ENCODE measurements at places on chromosomes 5 and 9.

GRCh38 chr5:89444088-89444487 lies 561.1 kb upstream of the MEF2C start:
- no peak for DNase-seq

DNA sequence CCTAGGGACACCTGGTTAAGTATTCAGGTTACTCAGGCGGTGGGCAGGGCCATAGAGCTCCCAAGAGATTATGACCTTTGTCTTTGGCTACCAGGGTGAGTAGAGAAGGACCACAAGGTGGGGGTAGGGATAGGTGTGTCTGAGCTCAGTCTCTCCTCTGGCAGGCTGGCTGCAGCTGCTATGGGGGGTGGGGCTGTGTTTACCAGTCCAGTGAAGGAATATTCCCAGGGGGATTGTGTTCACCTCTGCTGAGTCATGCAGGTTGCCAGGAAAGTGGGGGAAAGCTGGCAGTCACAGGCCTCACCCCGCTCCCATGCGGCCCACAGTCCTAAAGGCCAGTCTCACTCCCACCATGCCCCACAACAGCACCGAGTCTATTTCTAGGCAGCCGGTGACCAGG lies 53.6 kb upstream of the POU5F2 start:
- no peak for DNase-seq

DNA sequence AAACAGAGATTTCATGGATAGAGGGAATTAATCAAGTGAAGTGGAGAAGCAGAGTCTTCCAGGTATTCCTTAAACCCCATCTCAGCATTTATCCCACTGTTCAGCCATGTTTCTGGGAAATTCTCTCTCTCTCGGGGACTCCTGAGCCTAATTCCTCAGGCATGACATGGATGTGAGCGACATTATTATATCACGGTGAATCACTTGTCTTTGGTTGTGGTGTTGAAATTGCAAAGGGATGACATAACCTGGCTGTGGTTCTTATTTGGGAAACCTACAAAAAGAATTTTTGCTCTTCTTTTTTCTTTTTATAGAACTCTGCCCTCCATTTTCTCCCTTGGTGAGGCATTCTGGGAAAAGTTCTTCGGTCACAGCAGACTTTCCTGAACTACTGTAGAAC lies 457.9 kb upstream of the PTGER4 start:
- no peak for DNase-seq

GRCh38 chr5:6261256-6261655 lies 117.1 kb downstream of the MED10 start:
- DNase-seq, result no peak

DNA sequence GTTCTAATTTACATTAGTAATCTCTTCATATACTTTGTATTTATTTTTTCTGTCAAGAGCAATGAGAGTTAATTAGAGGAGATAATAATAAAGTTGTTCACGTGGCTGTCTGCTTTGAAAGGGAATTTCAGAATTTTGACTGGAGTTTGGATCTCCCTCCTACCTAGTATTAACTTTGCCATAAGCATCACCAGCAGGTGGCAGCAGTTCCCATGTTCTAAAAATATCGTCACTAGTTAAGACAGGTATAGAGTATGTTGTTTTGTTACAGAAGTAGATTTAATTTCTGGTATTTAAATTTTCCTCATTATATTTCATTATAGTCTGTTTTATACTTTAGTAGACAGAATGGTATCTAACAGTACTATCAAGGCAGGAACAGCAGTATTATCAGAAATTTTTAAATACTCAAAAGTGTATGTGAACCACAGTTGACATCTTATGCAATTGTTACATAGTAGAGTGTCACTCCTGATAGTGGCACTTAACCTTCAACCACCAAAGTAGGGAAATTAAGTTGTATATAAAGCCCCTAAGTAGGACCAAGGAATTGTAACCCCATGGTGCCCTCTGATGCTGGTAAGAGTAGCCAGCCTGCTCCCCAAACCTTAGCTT lies 20.4 kb downstream of the GNPDA1 start:
- no peak for DNase-seq

GRCh38 chr5:72523960-72524582 lies 16.9 kb upstream of the ZNF366 start:
- DNase-seq, result no peak

GRCh38 chr9:128787659-128788058 lies 606 bp downstream of the TBC1D13 start:
- DNase-seq, result no peak

DNA sequence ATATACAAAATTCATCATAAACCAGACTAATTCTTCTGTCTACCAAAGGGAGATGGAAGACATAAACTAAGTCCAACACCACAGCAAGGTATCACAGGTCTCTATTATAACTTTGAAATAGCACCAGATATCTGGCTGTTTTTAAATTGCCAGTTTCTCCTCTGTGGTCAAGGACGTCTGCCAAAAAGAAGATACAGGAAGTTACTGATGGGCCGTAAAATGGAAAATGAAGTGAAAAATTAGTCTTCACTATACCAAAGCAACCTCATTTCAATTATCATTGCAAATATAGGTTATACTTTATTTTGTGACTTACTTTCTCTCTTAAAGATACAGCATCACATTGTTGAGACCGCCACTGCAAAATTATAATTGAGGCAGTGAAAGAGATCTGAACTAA lies 225.5 kb downstream of the NDUFS4 start:
- no peak for DNase-seq

DNA sequence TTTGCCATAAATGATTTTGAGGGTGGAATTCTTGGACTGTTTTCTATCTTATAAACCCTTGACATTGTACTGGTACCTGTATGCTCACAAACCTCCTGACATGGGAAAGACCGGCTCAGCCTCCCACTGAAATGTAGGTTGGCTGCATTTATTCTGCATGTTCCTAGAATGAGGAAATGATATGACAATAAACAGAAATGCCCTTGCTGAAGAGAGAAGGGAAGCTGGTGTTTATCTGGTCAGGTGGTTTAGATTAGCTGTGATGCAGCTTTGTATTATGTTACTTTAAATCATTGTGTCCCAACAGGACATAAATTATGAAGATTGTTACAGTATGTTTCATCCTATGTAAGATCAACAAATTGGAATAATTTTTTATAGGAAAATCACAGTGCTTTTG lies 23.1 kb upstream of the CATSPER3 start:
- no peak for DNase-seq

DNA sequence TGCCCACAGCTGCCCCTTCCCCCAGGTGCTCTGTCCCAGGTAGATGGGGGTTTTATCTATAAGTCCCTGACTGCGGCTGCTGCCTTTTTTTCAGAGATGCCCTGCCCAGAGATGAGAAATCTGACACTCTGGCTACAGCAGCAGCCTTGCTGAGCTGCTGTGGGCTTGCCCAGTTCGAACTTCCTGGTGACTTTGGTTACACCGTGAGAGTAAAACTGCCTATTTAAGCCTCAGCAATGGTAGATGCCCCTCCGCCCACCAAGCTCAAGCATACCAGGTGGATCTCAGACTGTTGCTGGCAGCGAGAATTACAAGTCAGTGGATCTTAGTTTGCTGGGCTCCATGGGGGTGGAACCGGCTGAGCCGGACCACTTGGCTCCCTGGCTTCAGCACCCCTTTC lies 56.8 kb downstream of the MINAR2 start:
- no peak for DNase-seq

DNA sequence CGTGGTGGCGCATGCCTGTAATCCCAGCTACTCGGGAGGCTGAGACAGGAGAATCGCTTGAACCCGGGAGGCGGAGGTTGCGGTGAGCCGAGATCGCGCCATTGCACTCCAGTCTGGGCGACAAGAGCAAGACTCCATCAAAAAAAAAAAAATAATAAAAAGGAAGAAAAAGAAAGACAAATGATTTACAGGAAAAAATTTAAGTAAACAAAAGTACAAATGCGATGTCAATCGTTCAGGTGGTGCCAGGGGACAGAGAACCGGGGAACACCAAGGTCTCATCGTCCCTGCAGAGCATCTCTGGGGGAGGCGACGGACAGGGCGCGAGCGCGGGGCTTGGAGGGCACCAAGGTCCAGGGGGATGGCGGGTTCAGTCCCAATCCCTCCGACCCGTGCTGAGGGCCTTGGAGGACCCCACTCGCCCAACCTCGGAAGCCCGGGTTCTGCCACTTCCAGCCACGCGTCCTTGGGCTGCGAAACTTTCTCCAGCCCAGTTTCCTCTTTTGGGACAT lies 607 bp upstream of the HNRNPAB start:
- no peak for DNase-seq

DNA sequence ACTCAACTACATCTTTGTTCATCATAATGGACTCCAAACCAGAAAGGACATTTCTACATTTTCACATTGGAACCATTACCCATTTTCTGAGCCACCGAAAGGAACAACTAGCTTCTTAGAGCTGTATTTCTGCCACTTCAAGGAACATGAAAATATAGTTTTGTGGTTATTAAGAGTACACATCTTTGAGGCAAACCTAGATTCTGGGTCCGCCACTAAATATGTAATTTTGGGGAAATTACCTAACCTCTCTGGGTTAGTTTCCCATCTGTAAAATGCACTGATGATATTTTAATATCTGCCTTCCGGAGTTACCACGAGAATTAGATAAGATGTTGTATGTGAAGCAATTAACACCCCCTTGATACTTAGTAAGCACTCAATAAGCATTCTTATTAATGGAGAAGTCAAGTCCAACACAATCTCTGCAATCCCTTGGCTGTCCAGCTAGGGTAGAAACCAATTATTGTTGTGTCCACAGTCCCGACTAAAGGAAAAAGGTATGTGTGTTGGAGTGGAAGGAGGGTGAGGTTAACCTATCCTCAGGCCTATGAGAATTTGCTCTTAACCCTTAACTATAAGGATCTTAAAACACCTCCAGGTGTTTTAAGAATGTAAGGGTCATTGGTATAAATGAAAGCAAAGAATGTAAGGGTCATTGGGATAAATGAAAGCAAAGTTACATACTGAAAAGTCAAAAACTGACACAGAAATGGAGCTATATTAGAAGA lies 94.0 kb upstream of the PTGER4 start:
- DNase-seq, result no peak

DNA sequence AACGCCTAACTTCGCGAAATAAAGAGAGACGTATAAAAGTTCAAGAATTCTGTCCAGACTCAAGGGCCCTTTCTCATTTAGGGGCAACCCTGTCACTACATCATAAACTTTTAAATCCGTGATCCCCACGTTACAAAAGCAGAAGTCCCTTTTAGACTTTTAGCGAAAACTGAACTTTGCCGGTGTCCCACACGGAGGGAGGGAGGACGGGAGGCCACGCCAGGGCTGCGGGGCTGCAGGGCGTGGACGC lies 515 bp upstream of the F2R start:
- DNase-seq, result no peak

GRCh38 chr9:137411645-137412380 lies 11.1 kb downstream of the EXD3 start:
- DNase-seq, result no peak

DNA sequence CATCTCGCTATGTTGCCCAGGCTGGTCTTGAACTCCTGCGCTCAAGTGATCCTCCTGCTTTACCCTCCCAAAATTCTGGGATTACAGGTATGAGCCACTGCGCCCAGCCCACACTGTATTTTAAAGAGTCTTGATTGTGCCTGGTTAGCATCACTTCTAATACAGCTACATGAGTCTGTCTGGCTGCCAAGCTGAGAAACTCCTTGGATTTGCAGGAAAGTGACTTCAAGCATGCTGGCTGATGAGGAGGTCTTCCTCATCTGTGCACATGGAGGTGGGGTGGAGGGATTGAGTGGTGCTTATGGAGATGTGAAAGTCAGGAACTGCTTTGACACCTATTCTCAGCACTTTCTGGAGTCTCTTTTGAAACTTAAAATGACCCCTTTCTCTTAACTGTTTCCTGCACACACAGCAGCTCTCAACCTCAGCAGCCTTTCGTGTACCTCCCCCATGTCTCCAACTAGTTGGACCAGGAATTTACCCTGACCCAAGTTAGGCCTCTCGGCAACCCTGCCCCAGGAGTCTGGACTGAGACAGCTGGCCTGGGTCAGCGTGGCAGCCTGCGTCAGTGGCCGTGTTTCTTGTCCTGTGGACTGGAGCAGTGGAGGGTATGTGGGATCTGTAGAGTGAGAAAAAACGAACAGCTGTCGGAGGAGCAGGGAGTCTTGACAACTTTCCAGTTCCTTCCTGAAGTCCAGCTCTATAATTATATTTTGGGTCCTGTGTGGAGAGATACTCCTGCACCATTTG lies 72.5 kb downstream of the ACER2 start:
- DNase-seq, result no peak

GRCh38 chr9:34623374-34624235 lies 3.3 kb upstream of the DCTN3 start:
- no peak for DNase-seq

DNA sequence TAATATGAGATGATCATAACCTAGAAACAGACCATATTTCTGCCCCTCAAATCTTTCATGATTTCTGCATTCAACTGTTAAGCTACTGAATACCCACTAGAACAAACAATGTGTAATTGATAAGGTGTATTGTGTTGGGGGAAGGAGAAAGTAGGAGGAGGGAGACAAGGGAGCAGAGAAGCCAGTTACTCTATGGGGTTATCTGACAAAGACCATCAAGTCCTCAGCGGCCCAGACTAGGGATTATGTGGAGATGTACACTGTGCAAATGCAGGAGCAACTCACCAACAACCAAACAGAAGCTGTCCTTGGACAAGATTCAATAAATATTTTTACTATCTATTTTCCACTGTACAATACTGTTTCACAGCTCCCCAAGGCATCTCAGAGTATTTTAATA lies 2.7 kb downstream of the NRG2 start:
- DNase-seq, result no peak

DNA sequence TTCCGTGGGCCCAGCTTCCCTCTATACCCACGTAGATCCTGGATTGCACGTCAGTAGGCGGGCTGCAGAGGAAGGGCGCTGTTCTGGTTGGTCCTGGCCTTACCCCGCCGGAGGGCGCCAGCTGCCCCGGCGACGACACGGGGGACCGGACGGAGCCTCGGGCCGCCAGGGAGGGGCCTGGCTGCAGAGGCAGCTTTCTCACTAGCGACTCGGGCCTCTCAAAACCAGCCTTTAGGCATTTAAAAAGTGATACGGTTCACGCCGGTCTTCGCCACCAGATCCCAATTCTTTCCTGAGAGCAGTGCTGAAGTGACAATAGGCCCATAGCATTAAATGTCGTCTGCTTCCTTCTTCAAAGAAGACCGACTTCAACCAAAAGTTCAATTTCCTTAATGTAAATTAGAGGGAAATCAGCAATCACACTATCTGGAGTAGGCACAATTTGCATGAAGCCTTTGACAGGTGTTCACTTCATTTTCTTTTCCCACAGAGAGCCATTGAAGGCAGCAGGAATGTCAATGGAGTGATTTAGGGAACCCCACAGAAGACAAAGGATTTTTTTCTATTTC lies 17.6 kb upstream of the UBE2D2 start:
- no peak for DNase-seq

- DNase-seq, result no peak
Observed at GRCh38 chr5:98793223-98793622, 19.8 kb downstream of the RGMB start.

GRCh38 chr5:79436224-79436623 lies 77.7 kb downstream of the HOMER1 start:
- DNase-seq, result no peak
